ENCODE measurements at places on chromosomes 12 and 14.

- DNase-seq: no peak
Observed at GRCh38 chr12:91958816-91959215, 186.8 kb downstream of the BTG1 start.

DNA sequence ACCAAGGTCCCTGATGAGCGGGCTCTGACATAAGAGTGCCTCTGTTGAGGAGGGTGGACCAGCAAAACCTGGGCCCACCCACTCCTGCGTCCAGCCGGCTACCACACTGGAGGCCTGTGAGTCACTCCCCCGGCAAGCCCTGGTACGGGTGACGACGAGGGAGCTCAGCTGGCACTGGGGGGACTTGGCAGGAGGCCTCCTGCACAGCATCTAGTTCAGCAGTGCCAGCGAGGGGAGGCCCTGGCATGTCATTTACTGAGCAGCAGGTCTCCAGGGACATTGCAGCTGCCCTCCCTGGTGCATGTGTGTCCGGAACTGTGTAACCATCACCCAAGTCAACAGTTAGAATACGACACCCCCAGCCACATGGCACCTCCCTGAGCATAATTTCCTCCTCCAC is 24.4 kb downstream of the CD9 start:
- DNase-seq: no peak

- DNase-seq: no peak
Observed at GRCh38 chr12:21662122-21662792, 4.6 kb upstream of the LDHB start.

DNA sequence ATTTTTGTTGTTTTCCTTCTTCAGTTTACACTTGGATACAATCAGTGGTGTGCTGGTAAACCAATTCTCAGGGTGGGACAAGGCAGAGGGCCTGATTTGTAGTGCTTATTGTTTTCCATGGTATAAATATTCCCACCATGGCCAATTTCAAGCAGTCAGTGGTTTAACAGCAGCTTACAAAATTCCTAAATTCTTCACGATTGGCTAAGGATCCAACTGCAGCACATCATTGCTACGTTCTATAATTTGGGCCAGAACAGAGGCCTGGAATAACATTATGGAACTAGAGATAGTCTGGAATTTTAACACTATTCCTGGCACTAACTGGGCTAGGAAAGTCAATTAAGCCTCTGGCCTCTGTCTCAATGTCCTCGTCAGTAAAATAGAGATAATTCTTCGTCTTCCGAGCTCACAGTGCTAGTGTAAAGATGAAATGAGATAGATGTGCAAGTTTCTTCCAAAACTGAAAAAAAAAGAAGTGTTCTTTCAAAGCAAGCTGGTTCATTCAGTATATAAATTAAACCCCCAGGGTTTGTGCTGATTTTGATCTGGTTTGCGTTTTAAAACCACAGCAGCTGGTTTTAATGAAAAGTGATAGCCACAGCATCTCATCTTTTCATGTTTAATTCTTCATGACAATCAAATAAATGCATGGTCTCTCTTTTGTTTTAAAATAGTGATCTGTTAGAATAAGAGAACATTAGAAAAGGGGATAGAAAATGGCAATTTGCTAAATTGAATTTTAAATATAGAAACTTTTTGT is 104.1 kb downstream of the EPS8 start:
- DNase-seq: no peak

DNA sequence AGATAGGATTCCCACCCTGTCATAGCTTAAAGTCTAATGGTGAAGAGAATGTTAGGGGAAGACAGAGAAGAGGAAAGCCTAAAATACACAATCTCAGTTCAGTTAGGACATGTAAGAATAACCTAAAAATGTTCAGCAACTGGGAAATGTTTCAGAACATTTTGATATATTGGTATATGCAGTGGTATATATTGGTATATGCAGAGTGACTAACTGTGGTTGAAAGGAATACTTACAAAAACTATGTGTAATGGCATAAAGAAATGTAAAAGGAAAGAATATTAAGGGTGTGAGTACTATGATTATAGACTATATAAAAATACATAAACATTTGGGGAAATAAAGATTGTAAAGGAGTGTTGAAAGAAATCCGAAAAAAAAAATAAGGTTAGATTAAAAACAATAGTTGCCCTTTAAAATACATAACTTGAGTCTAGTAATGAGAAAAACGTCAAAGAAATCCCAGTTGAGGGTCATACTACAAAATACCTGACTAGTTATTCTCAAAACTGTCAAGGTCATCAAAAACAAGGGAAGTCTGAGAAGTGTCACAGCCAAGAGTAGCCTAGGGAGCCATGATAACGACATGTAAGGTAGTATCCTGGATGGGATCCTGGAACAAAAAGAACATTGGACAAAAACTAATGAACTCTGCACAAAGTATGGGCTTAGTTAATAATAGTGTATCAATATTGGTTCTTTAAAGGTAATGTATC is 25.6 kb downstream of the ZDHHC17 start:
- DNase-seq: no peak

- no peak for DNase-seq
Observed at GRCh38 chr12:129719416-129719815, 184.4 kb downstream of the TMEM132D start.

DNA sequence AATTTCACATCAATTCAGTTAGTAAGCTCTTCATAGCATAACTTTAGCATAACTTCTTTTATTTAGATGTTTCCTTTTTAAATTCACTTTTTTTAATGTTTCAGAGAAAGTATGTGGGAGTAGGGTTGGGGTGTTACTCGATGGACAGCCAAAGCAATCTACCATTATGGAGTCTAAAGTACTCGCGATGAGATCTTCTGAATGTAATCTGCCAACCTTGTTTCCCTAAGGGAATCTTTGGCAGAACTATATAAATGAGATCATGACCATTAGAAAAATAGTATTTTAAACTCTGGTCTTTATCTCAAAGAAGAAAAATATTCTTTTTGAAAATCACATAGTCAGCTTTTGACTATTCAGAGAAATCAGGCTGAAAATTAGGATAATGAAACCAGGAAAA is 103.9 kb downstream of the BBS10 start:
- DNase-seq: no peak

GRCh38 chr12:108169708-108170107 is 40.6 kb downstream of the WSCD2 start:
- no peak for DNase-seq

DNA sequence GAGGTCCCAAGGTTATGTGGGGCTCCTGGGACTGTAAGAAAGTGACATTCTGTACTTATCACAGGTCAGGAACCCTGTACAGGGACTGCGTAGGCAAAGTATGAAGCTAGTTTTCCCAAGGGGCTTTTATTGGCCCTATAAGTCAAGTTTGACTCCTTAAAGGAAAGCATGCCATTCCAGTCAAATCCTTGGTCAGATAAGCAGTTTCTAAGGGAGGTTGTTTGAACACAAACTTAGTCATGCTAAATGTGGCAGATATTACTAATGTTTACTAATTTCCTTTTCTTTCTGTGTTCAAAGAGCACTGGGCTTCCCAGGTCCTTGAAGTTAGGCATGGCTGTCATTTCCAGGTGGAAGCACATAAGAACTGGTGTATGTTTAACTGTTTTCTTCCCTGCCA is 472.4 kb downstream of the ATP23 start:
- DNase-seq: no peak

Measured in activated CD4-positive, alpha-beta T cell treated with anti-CD3 and anti-CD28 coated beads for 24 hours (primary cell).